Activated naive CD4-positive, alpha-beta T cell treated with anti-CD3 and anti-CD28 coated beads, Interleukin-2, amount 10 ng/mL, durations not matched to agents 7 days and 5 days (primary cell): ENCODE measurements at places on chromosomes 12 and 14.

- H3K27ac ChIP-seq: no peak overlapping the region
- H3K36me3 ChIP-seq: no peaks in the 10 kb centered on the region
- no peaks in the 10 kb centered on the region for H3K27me3 ChIP-seq
- H3K4me3 ChIP-seq: no peak overlapping the region
These were observed 106.2 kb downstream of the IGF1 start for GRCh38 chr12:102374190-102374589.

DNA sequence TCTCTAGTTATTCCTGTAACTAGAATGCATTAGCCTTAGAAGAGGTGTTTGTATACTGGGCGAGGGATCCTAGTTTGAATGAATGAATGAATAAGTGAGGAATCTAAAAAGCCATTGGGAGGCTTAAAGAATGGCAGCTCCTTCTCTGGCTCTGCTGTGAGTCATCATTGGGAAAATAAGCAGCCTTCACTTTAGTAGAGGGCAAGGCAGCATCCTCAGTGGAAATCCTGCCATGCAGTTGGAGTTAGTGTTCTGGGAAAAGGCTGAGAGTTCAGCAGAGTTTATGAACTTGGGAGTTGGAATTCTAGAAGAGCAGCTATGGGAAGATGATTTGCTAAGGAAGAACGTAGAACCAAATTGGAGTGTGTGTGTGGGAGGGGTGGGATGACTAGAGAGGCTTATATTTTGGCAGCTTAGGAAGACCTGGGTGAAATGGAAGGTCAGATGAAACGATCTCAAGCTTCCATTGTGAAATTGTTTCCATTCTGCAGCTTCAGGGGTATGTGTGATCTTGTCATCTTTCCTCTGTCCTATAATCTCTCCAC is 120.8 kb downstream of the PTCSC3 start:
- H3K36me3 ChIP-seq: no peaks in the 10 kb centered on the region
- no peak overlapping the region for H3K27ac ChIP-seq

GRCh38 chr12:110371408-110372055 is 32.0 kb downstream of the ANAPC7 start:
- no peak for DNase-seq
- no peak overlapping the region for H3K27ac ChIP-seq
- no peaks in the 10 kb centered on the region for H3K27me3 ChIP-seq
- H3K4me3 ChIP-seq: no peak overlapping the region
- H3K4me1 ChIP-seq: no peaks in the 10 kb centered on the region
- peaks cover 24% of the 10 kb centered on the region for H3K36me3 ChIP-seq

GRCh38 chr12:54579696-54580333 is 8.6 kb downstream of the PPP1R1A start:
- H3K4me3 ChIP-seq: no peak overlapping the region
- H3K36me3 ChIP-seq: peaks cover 7% of the 10 kb centered on the region
- DNase-seq: peak; percentile 87
- peaks cover 42% of the 10 kb centered on the region for H3K27me3 ChIP-seq
- H3K4me1 ChIP-seq: no peaks in the 10 kb centered on the region

GRCh38 chr12:2507814-2508213 is 287.0 kb upstream of the FKBP4 start:
- H3K4me1 ChIP-seq: no peaks in the 10 kb centered on the region
- peaks cover 33% of the 10 kb centered on the region for H3K27me3 ChIP-seq
- no peaks in the 10 kb centered on the region for H3K36me3 ChIP-seq
- H3K27ac ChIP-seq: no peak overlapping the region
- DNase-seq: no peak

DNA sequence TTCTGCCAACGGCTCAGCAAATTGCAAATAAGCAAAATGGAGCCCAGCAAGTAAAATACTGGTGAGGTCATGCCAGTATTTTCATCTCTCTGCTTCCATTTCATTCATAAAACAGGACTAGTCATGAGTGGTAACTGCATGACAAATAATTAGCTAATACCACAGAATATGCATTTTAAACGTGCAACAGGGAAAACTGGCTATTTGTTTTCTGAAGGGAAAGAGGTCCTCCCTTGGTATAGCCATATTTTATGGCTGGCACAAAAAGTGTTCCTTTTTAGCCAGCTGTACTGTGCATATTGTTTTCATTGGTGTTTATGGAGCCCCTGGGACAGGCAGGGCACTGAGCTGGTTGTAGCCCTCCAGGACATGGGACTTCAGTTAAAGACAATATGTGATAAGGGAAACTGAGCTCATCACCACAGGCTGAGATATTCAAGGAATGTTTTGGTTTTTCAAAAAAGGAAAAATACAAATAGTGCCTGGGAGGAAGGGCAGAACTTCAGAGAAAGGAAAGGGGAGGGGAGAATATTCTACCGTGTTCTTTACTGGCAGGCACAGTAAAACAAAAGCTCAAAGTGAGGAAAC is 26.1 kb upstream of the FOXN3 start:
- H3K27me3 ChIP-seq: no peaks in the 10 kb centered on the region
- H3K36me3 ChIP-seq: peaks cover 30% of the 10 kb centered on the region
- no peak for DNase-seq
- H3K4me3 ChIP-seq: no peak overlapping the region
- H3K4me1 ChIP-seq: peaks cover 49% of the 10 kb centered on the region

DNA sequence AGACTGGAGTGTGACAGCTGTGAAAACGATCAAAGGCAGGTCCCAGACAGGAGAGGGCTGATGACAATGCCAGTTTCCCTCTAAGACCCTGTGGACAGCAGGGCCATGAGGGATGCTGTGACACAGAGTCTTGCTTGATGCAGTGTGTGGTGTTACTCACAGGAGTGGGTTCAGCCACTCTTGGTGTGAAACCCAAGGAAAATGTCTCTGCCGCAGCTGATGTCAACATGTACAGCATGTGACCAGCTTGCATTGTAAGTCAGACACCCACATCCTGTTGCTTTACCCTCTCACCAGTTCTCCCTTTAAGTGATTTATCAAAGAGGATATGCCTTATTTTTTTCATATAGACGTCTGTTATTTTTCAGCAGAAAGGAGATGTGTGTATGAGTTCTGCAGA is 268.6 kb downstream of the BTG1 start:
- no peaks in the 10 kb centered on the region for H3K27me3 ChIP-seq
- DNase-seq: peak; percentile 88
- H3K4me3 ChIP-seq: peak overlapping the region; percentile 51
- peaks cover 31% of the 10 kb centered on the region for H3K36me3 ChIP-seq
- peak overlapping the region; percentile 97 for H3K27ac ChIP-seq
- peaks cover 52% of the 10 kb centered on the region for H3K4me1 ChIP-seq

- no peak for DNase-seq
- no peak overlapping the region for H3K4me3 ChIP-seq
- H3K27me3 ChIP-seq: peaks cover 24% of the 10 kb centered on the region
- no peaks in the 10 kb centered on the region for H3K4me1 ChIP-seq
These were observed 143.4 kb upstream of the CDKN3 start for GRCh38 chr14:54253195-54253947.

DNA sequence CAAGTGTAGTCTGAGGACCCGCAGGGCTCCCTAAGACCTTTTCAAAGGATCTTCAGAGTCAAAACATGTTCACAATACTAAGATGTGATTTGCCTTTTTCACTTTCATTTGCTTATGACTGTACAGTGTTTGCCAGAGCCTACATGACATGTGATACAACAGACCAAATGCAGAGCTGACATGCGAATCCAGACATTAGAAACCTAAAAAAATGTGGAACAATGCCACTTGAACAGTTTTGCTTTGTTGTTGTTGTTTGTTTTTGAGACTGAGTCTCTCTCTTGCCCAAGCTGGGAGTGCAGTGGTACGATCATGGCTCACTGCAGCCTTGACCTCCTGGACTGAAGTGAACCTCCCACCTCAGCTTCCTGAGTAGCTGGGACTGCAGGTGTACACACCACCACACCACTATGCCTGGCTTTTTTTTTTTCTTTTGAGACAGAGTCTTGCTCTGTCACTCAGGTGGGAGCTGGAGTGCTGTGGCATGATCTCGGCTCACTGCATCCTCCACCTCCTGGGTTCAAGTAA is 5.3 kb upstream of the RAB35 start:
- peak overlapping the region; percentile 90 for H3K27ac ChIP-seq
- H3K4me1 ChIP-seq: peaks cover 71% of the 10 kb centered on the region
- peaks cover 34% of the 10 kb centered on the region for H3K36me3 ChIP-seq
- H3K4me3 ChIP-seq: peak overlapping the region; percentile 30
- DNase-seq: peak; percentile 52
- H3K27me3 ChIP-seq: no peaks in the 10 kb centered on the region

- no peak overlapping the region for H3K27ac ChIP-seq
- H3K27me3 ChIP-seq: peaks cover 10% of the 10 kb centered on the region
- DNase-seq: no peak
- H3K36me3 ChIP-seq: no peaks in the 10 kb centered on the region
- H3K4me3 ChIP-seq: no peak overlapping the region
These were observed 7.8 kb upstream of the PSMC1 start for GRCh38 chr14:90248594-90248993.

DNA sequence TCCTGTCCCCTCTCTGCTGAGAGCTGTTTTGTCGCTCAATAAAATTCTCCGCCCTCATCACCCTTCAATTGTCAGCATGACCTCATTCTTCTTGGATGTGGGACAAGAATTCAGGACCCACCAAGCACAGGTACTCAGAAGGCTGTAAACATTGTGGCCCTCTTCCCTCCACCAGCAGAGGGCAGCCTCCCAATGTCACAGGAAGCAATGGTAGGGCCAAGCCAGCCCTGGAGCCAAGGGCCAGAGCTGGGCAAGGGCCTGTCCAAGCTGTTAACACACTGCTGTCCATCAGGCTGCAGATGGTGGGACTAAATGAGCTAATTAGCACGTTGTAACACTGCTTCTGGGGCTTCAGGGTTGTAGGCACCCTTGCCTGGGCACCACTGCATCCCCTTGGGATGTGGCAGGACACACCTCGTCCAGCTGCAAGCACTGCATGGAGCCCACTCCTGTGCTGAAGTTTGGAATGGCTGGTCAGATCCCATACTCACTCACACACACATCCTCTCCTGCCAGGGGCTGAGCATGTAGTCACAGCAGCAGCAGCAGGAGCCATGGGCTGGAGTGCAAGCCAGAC is 62.7 kb upstream of the HECTD1 start:
- H3K36me3 ChIP-seq: no peaks in the 10 kb centered on the region
- DNase-seq: peak; percentile 27
- no peak overlapping the region for H3K27ac ChIP-seq
- H3K27me3 ChIP-seq: no peaks in the 10 kb centered on the region
- H3K4me1 ChIP-seq: peaks cover 12% of the 10 kb centered on the region

DNA sequence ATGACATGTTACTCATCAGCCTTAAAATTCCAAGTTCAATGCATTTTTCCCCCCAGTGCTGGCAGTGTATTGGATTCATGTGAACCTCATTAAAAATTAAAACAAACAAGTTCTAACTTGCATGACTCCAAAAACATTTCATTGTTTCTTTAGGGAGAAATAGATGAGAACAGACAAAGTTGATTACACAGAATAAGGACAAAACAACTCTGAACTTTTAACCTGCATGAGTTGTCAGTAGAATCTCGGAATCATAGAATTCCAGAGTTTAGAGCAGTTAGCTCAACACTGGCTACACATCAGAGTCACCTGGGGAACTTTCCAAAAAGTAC is 127.5 kb downstream of the TMX1 start:
- no peak overlapping the region for H3K4me3 ChIP-seq
- no peak overlapping the region for H3K27ac ChIP-seq
- no peaks in the 10 kb centered on the region for H3K36me3 ChIP-seq
- no peak for DNase-seq
- no peaks in the 10 kb centered on the region for H3K4me1 ChIP-seq
- no peaks in the 10 kb centered on the region for H3K27me3 ChIP-seq

DNA sequence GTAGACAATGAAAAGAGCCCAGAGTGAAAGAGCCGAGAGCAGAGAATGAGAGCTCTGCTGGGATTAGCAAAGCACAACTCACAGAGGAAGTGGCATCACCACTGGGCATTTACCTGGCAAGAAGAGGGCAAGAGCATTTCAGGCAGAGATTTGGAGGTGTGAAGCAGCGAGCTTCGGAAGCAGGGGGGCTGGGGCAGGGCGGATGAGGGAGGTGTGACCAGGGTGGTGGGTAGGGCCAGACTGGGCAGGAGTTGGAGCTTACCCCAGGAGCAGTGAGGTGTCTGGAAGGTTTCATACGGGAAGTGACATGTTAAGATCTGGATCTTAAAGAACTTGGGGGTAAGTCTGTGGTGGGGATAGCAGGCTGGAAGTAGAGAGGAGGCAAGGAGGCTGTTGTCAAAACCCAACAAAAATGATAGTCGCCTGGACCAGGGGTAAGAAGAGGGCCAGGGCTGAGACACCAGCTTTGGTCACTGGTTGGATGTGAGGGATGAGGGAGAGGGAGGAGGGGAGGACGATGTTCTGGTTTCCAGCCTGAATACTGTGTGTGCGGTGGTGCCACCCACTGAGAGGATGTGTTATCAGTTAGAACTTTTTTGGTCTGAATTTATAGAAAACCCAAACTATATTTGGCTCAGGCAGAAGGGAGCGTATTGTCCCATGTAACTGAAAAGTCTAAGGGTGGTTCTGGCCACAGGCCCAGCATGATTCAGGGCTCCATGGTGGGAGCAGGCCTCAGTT is 5.2 kb downstream of the SMIM41 start:
- H3K27ac ChIP-seq: no peak overlapping the region
- H3K4me3 ChIP-seq: no peak overlapping the region
- no peak for DNase-seq
- peaks cover 43% of the 10 kb centered on the region for H3K27me3 ChIP-seq

- H3K36me3 ChIP-seq: peaks cover 2% of the 10 kb centered on the region
- no peak for DNase-seq
- H3K27me3 ChIP-seq: no peaks in the 10 kb centered on the region
- peaks cover 9% of the 10 kb centered on the region for H3K4me1 ChIP-seq
- no peak overlapping the region for H3K4me3 ChIP-seq
These were observed 1.3 kb upstream of the TAS2R14 start for GRCh38 chr12:10940389-10940788.

DNA sequence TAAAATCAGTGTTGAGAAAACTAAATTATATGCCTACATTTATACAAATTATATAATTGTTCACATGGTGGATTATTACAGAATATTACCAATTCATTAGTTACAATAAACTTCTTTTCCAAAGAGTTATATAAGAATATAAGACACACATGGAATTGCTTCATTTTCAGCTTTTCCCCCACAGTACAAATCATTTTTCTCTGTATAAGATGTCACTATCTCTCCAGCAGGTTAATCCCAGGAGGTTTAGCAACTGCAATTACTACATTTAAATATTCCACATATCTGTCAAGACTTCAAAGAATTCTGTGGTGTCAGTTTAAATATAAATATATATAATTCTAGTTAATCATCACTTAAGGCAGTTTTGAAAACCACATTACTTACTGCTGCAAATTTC is 59.6 kb upstream of the G2E3 start:
- H3K27ac ChIP-seq: no peak overlapping the region
- H3K27me3 ChIP-seq: peaks cover 3% of the 10 kb centered on the region
- no peak overlapping the region for H3K4me3 ChIP-seq
- no peaks in the 10 kb centered on the region for H3K4me1 ChIP-seq

DNA sequence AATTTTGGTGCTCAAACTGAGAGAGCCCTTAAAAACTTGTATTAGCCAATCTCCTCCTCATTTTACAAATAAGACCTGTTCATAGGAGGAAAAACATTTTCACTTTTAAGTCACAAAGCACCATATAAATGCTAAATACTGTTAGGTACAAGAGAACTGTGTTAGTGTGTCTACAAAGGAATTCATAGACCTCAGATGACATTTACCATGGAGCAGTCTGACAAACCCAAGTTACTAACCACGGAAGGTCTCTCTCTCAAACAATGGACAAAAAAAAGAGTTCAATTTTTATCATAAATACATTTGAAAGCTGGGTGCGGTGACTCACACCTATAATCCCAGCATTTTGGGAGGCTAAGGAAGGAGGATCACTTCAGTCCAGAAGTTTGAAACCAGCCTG is 10.0 kb downstream of the SBNO1 start:
- H3K27me3 ChIP-seq: no peaks in the 10 kb centered on the region
- DNase-seq: no peak
- H3K27ac ChIP-seq: no peak overlapping the region
- H3K4me3 ChIP-seq: no peak overlapping the region

- DNase-seq: no peak
- no peaks in the 10 kb centered on the region for H3K36me3 ChIP-seq
- no peak overlapping the region for H3K4me3 ChIP-seq
- H3K27ac ChIP-seq: no peak overlapping the region
These were observed 312.3 kb downstream of the ATP23 start for GRCh38 chr12:58253663-58254062.
